Bronchial epithelial cell (primary cell): ENCODE measurements at places on chromosomes 2 and 18.

DNA sequence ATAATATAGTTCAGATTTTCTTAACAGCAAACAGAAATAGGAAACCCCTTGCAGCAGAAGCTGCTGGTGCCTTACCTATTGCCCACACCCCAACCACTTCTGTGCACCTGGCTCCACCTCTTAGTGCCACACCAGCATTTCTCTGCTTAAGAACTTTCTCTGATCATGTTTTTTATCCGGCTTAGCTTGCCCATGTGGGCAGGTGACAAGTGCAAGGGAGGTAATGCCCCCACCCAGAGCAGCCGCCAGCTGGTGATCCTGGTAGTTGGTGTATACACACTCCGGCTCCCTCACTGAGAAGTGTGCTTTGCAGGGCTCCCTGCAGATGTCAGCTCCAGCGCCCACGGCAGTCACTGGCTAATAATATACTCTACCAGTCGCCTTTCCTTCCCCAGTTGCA, 126.3 kb downstream of the ALPK2 start:
- DNase-seq: no peak

GRCh38 chr2:233824373-233824772, 30.0 kb downstream of the HJURP start:
- no peak for DNase-seq

GRCh38 chr2:231483398-231484329, 19.4 kb upstream of the NCL start:
- no peak for DNase-seq

DNA sequence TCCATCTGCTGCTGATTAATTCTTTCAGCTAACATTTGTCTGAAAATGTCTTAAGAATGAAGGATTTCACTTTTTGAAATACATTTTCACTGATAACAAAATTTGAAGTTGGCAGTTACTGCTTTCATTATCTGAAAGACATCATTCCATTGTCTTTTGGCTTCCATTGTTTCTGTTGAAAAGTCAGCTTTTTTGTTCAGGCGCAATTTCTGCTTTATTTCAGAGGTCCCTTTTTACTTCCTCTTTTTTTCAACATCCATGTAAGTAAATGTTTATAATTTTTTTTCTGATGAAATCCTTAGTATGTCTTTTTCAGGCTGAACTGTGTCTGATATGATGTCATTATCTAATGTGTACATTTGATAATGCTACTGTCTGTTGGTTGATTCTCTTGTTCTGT, 184.2 kb downstream of the RND3 start:
- DNase-seq: no peak

GRCh38 chr2:153268941-153269461, 209.6 kb downstream of the RPRM start:
- no peak for DNase-seq

DNA sequence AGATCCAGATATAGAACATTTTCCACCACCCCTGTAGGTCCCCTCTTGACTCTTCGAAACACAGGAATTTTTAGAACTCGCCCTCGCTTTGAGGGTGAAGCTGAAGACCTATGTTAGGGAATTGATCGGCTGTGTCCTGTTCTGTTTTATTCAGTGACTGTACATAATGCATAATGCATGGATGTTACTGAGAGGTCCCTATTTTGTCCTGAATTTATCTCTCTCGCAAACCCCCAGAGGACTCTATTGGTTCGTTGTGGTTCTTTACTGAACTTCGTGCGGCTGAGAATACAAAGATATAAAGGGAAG, 431 bp upstream of the EIF5B start:
- peak; percentile 52 for DNase-seq

- no peak for DNase-seq
Measured at GRCh38 chr2:227886149-227886548, 14.7 kb downstream of the DAW1 start.

- DNase-seq: no peak
Measured at GRCh38 chr2:85951351-85952067, 62.7 kb upstream of the ST3GAL5 start.

DNA sequence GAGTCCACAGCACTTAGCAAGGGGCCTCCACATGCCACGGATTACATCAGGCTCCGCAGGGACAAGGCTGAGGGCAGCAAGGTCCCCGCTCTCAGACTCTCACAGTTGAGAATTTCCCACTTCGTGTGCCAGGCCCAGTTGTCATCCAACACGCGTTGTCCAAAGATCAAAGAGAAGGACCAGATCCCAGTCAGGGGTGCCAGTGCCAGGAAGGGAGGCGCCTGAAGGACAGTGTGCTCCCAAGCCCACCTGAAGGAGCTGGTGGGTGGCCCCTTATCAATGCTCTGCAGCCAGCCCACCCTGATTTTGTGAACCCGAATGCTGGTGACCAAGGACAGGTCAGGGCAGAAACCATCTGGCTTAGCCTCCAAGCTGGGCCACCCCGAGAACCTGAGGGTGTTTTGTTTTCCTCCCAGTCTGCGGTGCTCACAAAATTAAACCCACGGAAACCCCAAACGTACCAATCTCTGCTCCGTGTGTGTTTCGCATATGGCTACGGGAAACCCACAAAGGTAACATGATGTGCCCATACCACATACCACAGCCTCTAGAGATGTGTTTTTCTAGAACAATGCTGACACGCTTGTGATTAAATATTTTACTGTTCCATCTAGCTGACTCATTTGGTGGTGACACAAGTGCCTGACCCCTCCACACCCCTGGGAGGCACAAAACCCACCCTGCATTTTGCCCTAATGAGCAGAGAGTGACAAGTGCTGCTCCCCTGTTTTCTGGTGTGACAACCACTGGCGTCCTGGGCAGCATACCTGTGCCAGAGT, 24.5 kb downstream of the CRACDL start:
- peak; percentile 62 for DNase-seq

GRCh38 chr2:669323-669722, 7.9 kb downstream of the TMEM18 start:
- no peak for DNase-seq

GRCh38 chr2:29705616-29706015, 215.8 kb downstream of the ALK start:
- no peak for DNase-seq

- peak; percentile 38 for DNase-seq
Measured at GRCh38 chr2:24972315-24972961, 683 bp upstream of the DNAJC27 start.

DNA sequence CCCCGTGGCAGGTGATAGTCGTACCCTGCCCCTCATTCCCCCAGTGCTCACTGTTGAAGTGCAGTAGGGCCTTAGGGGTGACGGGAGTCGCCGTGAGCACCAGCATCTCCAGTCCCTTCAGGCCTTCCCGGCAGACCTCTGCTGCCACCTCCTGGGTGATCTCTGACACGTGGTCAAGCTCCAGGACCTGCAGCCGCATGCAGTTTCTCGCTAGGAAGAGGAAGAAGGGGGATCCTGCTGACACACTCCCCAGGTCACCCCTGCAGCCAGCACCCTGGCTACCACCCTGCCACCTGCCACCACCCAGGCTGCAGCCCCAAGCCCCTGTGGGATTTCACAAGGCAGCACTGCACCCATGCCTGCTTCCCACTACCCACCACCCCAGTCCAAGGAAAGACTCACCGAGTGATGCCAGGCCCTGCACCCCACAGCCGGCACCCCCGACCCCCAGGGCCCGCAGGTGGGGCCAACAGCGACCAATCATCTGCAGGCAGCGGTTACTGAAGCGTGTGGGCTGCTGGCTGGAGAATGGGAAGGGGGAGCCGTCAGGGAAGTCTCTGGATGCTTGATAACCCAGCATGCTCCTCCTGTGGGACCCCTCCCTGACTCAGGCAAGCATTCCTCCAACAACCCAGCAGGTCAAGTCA, 23.8 kb downstream of the FBXO41 start:
- DNase-seq: peak; percentile 58

DNA sequence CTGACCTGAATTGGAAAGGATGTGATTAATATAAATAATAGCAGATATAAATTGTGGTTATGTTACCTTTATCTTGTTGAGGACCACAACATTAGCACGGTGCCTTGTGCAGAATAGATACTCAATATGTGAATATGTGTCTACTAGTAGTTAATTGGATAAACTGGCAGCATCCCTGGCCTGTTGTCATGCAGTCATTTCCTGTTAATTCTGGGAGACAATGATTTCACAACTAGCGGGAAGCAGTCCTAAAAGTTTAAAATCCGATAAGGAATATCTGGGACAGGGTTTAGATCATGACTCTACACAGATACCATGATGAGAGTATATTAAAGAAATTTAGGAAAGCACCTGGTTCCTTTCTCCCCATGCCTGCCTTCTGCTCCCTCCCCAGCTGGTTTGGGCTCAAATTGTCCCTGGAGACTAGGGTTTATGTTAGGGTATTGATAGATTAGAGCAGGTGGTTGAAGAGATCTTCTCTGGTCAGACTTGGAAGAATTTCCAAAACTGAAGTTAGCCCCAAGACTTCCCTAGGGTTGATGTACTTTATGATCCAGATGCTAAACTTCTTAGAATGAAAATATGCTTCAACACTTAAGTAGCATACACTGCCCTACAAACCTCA, 32.8 kb downstream of the CYBRD1 start:
- DNase-seq: no peak

- DNase-seq: no peak
Measured at GRCh38 chr18:66167829-66168684, 417.2 kb downstream of the CDH7 start.

GRCh38 chr18:3690764-3691066, 240.7 kb downstream of the TGIF1 start:
- no peak for DNase-seq

GRCh38 chr2:96233880-96234316, 25.3 kb upstream of the STARD7 start:
- DNase-seq: no peak

DNA sequence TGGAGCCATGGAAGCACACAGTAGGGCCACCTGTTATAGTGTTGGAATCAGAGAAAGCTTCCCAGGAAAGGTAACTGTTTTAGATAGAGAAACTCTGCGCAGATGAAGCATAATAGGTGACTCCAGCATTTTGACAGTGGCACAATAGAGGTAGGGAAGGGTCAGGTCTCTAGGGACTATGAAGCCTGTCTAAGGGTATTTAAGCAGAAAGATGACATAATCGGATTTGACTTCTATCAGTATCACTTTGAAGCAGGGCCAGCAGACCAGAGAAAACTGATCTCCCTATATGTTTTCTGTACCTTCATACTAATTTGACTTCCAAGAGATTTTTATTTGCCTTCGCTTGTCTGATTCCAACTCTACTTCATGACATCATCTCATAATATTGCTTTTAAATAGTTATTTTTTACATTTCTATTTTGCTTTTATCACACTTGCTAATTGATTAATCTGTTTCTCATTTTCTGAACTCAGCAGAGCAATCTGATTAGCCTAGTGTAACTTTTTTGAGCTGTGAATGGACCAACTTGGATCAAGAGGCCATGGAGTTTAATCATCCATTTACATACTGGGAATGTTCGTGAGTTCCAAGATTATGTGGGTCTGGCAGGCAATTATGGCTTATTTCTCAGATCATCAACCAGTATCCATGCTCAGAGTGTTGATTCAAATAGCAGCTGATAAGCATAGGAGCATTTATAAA, 8.4 kb upstream of the HIBCH start:
- no peak for DNase-seq

DNA sequence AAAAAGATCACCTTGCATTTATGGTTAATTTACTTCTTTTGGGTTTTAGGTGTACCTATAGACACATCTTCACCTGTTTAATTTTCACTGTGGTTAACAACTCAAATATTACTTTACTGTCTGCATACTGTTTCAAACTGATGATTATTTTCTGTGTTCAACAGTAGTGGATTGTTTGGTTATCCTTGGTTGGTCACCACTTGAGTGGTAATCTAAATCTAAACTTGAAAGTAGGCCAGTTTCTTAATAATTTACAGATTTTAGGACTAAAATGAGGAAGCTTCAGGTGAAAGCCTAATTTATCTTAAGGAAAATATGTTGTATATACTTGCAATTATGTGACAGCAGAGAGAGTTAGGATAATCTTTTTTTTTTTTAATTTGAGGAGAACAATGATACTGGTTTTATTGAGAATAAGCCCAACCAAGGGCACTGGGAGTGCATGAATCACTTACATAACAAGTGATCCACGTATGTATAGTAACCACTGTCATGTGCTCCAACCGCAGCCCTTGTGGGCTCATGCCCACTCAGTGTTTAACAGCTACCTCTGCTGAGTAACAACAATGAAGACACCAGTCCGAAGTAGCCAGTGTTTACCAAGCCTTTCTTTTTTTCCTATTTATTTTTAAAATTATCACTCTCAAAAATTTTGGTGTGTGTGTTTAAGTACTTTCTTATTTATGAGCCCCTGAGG, 31.0 kb upstream of the WDSUB1 start:
- DNase-seq: peak; percentile 7

DNA sequence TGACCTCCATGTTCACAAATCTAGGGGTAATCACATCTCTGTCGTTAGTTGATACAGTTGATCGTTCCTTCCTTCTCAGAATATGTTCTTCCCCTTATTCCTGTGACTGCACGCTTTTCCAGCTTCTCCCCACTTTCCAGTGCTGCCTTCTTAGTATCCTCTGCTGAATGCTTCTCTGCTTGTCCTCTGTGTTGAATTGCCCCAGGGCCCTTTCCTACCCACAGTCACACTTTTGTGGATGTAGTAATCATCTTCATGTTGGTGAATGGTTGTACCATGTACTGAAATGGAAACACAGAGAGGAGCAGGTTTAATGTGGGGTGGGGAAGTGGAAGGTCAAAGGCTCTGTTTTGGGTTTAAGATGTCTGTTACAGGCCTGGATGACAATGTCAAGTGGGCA, 47.2 kb downstream of the EML6 start:
- peak; percentile 24 for DNase-seq

DNA sequence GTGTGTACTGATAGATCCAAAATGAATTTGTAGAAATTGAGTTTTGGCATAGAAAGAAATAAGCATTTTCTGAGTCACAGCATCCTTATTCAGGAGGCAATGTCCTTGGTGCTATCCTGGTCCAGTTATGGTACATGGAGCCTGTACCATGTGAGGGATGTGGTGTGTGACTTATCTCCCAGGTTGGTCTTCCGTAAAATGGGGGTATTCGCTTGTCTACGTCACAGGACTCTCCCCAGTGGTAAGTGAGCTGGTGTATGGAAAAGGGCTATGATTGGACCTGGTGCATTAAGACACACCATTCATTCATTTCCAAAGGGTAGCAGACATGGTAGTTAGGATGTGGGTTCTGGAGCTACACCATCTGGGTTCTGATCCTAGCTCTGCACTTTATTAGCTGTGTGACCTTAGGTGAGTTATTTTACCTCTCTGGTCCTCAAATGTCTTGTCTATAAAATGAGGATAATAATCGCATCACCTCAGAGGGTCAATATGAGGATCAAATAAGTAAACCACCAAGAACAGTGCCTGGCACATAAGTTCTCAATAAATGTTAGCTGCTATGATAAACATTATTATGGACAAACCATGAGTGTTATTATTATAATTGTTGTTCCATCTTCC, 119.2 kb downstream of the MYCN start:
- no peak for DNase-seq

DNA sequence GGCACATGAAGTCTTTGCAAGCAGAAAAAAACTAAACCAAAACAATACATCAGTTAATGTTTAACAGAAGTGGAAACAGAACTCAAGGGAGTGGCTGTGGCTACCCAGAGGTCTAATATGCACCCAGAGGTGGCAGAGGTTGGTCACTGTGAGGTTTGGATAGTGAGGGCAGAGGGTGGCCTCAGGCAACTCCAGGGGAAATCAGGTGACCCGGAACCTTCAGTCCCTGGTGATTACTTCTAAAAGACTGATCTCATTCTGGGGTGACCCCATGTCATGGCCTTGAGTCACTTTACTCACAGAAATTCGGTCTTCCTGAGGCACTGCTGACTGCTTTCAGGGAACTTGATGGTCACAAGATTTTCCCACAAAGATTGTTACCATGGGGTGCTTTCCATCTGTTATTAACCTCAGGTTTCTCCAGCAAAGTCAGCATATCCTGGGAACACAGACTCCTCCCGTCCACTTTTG, 99.4 kb downstream of the TMEM17 start:
- DNase-seq: no peak

GRCh38 chr18:45165871-45166270, 449.4 kb upstream of the SLC14A2 start:
- no peak for DNase-seq
